Choroid plexus epithelial cell (primary cell): ENCODE measurements at places on chromosomes 7 and 10.
A peak's percentile ranks its signal among the peaks of the same experiment; 100 is the strongest.

DNA sequence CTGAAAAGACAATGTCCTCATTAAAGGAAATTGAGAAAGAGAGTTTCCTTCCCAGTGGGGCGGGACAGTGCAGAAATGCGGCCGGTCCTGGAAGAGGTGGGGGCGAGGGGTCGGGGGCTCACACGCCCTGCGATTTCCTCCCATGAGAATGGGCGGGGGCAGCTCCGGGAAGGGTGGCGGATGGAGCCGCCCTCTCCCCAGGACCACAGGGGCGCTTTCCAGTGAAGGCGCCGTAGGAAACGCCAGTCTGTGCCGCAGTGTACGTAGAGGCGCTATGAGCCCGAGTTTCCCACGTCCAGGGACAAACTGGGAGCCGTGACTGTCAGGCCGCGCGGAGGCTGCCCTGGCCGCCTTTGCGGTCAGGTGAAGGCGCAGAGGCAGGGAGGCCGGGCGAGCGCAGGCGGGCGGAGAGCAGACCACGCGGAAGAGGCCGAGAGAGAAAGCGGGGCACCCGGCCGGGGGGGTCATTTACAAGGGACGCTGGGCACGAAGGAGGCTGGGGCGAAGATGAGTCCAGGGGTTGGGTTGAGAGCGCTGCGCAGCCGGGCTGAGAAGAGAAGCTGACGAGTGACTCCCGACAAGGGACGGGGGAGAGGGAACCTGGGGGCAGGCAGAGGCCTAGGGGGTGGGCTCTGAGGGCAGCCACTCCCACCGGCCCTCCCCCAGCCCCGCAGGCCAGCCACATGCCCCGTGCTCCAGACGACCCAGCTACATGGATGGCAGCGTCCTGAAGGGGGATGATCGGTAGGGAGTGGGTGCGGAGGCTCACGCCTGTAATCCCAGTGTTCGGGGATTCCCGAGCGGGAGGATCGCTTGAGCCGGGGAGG, 45.0 kb downstream of the ALOX5 start:
- peak; percentile 33 for DNase-seq

- DNase-seq: peak; percentile 77
Measured at GRCh38 chr7:18570890-18571478, 75.4 kb downstream of the HDAC9 start.

DNA sequence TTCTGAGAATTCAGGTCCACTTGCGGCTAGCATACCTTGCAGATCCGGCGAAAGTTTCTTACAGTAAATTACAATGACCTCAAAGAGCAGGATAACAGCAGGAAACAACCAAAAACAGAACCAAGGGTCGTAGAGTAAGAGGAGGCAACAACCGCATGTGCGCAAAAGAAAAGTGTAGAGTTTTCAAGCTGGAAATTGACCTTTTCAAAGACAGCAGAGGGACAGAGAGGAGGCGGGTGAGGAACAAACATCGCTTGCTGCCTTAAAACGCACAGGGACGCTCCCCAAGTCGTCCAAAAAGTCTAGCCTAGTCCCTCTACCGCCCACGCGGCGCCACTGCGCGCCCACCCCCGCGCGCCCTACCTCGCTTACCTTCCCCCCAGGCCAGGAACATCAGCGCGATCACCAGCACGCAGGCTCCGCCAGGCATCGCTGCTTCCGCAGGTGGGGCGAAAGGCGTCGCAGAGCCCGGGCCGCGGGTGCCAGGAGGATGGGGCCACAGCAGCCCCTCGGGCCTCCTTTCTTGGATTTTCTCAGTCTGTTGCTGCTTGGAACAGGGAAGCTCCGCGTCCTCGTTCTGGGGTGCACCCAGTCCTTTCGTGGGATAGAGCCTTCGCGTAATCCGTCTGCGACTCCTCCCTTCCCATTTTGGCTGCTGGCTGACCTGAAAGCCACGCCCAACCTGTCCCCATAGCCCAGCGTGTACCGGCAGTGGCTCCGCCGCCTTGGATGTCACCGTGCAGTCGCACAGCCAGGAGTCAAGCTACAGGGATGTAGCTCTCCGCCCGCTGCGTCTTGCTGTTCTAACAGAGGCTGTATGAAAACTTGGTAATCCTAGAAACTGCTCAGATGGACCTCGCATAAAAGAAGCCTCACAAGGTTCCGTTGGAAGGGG, at the start of gene VWDE:
VWDE (minus strand) TSS at position 579 of the 895 bp plus-strand sequence; CDS start at position 430, 149 bp downstream.
- DNase-seq: peak; percentile 32

DNA sequence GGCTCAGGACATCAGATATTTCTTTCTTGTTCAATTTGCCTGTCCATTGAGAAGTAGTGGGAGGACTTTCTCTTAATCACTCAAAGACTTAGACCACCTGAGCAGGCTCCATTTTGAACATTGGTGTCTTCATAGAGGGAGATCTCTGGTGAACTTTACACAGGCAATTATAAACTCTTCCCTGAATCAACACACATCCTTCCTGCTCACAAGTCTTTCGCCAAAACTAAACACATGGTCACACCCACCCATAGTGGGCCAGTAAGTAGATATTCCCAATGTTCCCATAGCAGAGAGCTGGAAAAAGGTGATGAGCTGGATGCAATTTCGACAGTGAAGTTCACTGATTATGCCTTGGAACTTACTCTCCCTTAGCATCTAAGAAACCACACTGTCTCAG, 8.2 kb upstream of the MACC1 start:
- no peak for DNase-seq

GRCh38 chr7:36287371-36288241, 102.1 kb upstream of the ANLN start:
- no peak for DNase-seq

- no peak for DNase-seq
Measured at GRCh38 chr10:61411706-61412105, 41.5 kb downstream of the TMEM26 start.
